ENCODE measurements at places on chromosomes 6 and 20.

GRCh38 chr6:101777646-101778045 lies 384.1 kb downstream of the GRIK2 start:
- no peak for DNase-seq

DNA sequence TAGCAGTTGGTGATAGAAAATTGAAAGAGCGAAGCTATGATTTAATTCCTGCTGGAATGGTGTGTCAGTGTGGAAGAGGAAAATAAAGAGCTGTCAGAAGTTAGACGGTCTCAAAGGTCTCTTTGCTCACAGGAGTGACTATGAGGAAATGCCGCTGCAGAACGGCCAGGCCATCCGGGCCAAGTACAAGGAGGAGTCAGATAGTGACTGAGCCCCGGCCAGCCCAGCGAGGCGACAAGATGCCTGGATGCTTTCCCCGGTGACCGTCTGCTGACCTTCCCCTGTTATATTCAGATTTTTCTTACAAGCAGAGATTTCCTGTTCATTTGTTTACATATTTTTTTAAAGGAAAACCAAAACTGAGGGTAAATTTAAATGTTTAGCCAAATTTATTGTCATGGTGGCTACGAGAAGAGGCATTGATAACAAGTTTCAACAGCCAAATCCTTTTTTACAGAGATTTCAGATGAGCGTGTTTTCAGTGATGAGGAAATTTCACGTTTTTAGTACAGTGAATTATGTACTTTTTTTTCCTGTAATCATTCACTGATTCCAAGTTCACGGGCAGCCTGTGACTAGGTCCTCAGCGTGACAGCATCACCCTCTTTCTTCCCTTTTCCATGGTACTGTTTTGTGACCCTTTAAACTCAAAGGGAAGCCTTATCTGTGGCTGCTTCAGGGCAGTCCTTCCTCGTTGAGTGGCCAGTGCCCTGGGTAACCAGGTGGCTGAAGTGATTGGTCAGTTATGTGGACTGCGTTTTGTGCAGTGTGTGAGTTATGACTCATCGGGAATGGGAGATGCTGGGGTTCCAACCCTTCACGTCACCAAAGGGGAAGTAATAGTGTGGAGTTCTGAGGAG lies 12.6 kb downstream of the DYNLT1 start:
- DNase-seq, result no peak

DNA sequence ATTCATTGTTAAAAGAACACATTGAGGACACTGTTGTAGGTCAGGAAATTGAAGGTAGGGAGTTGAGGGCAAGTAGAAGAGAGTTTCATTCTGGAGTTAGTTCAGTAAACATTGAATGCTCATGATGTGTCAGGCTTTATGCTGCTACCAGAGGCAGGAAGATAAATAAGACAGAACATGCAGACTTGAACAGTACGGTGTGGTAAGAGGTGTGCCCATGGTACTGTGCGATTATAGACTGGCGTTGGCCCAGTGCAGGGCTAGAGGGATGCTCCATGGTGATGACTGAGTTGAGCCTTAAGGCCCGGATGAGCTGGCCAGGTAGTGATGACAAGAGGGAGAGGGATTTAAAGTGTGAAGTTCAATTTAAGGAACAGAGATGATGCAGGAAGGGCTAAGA lies 50.8 kb downstream of the CARMIL1 start:
- DNase-seq, result no peak

- DNase-seq, result no peak
Measured at GRCh38 chr20:44886266-44886651, 754 bp downstream of the YWHAB start.
